ENCODE measurements at places on chromosomes 3 and 15.

GRCh38 chr15:66647358-66647757 is 54.7 kb upstream of the SMAD6 start:
- no peak for DNase-seq

DNA sequence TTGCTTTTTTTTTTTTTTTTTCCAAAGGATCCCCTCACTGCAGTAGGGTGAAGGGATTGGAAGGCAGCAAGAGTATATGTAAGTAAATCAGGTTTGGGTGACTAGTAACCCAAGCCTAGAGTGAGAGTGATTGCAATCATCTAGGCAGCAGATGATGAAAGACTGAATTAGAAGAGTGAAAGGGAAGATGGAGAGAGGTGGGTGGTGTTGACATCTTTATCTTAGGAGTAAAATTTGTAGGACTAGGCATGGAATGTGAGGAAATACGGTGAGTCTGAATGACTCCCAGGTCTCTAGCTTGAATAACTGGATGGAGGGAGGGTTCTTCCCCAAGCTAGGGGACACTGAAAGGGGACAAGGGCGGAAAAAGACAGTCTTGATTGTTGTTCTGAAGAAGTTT is 63.4 kb downstream of the TPRG1 start:
- DNase-seq = no peak

- peak; percentile 89 for DNase-seq
Measured at GRCh38 chr3:194723846-194724618, 38.3 kb downstream of the FAM43A start.

DNA sequence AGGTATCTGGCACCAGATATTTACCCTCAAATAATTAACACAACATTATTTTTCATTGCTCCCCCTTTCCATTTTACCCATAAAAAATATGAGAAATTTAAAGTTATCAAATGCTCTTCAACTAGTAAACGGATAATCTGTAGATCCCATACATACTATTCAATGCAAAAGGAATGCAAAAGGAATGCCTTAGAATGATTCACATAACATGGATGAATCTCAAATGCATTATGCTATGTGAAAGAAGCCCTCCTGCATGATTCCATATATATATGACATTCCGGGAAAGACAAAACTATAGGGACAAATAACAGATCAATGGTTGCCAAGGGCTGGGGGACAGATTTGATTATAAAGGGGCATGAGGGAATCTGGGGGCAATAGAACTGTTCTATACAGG is 195.7 kb downstream of the STT3B start:
- no peak for DNase-seq

- peak; percentile 66 for DNase-seq
Measured at GRCh38 chr3:113147681-113148261, 63.6 kb upstream of the BOC start.

DNA sequence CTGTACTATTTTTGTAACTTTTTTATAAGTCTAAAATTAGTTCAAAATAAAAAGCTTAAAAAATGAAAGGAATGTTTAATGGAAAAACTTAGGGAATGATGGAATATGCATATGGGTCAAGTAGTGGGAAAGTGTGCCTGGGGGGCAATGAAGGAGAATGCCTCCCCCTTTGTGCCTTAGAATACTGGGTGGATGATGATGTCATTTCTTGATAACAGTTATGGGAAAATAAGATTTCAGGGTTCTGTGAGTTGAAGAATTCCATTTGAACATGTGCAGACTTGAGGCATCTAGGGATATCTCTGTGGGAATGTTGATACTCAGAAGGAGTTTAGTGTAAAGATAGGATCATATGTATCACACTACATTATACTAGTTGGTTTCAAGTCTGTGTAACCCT is 13.8 kb downstream of the WDR93 start:
- no peak for DNase-seq

DNA sequence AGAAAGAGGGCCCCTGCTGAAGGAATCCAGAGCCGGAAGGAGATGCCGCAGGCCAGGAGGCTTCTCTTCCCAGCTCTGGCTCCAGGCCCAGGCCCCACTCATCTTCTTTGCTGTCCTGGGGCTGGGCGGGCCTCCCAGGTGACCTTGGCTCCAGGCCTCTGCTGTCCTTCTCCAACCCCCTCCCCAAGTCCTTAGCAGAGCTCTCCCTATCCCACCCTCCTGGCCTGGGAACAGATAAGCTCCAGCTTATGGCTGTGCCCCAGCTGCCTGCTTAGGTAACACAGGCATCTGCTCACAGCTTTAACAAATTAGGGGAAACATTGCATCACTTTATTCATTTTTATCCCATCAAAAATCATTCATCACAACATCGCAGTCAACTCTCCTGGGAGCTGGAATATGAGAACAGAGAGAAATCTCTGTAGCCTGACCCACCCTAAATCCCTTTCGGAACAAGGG is 86.9 kb downstream of the SEMA5B start:
- no peak for DNase-seq

DNA sequence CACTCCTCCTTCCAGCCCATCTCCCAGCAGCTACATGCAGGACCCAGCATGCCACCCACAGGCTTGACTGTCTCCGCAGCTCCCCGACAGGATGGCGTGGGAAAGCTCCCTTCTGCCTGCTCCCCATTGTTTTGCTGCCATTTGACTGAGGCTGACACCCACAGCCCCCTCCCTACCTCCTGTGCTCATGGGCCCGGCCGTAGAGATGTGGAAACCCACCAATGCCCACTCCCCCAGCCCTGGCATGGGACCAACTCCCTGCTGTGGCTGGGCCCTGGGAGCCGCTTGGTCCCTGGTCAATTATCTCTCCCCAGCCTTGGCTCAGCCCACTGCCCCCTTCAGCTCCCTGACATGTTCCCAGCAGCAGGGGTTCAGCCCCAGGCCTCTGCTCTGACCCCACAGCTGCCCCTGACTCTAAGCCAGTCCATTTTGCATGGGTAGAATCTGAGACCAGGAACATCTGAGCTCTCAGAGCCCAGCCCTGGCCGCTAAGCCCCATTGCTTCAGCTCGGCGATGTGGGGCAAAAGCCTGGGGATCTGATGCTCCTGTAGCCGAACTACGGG is 8.2 kb downstream of the C3orf22 start:
- peak; percentile 42 for DNase-seq

DNA sequence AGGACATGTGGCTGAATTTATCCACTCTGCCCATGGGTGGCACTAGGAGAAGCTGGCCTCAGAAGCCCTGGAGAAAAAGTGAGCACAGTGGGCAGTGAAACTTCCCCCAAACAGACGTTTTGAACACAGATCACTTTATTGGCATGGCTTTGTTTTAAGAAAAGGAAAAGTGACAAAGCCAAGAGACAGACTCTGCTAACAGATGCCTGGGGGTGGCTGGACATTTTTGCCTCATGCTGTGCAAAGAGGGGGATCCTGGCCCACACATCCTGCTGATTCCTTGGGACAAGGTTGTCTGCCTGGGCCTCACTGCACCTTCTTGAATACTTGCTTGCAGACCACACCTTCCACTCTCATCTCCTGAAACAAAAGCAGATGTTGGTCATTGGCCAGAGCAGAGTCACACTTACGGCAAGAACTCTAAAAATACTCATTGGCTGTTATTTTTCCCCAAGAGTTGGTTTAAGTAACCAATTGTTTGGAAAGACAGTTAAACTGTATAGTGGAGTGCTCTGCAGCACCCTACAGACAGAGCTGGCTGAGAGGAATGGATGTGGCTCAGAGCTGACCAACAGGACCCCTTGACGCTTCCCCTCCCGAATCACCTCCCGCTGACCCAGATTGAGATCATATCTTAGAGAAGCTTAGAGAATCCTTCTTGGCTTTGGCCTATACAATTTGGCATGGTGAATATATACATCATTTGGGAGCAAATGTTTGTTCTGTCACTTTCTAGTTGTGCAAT is 22.0 kb downstream of the RBP1 start:
- DNase-seq = no peak

DNA sequence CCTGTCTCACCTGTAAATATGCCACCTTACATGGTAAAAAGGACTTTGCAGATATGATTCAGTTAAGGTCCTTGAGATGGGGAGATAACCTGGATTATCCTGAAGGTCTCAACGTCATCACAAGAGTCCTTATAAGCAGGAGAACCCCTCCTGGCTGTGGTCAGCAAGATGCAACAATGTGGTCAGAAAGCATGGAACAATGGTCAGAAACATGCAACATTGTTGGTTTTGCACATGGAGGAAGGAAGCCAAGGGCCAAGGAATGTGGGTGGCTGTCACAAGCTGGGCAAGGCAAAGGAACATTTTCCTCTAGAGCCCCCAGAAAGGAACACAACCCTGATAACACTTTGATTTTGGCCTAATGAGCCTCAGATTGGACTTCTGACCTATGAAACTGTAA is 9.4 kb upstream of the SUMF1 start:
- DNase-seq = no peak

DNA sequence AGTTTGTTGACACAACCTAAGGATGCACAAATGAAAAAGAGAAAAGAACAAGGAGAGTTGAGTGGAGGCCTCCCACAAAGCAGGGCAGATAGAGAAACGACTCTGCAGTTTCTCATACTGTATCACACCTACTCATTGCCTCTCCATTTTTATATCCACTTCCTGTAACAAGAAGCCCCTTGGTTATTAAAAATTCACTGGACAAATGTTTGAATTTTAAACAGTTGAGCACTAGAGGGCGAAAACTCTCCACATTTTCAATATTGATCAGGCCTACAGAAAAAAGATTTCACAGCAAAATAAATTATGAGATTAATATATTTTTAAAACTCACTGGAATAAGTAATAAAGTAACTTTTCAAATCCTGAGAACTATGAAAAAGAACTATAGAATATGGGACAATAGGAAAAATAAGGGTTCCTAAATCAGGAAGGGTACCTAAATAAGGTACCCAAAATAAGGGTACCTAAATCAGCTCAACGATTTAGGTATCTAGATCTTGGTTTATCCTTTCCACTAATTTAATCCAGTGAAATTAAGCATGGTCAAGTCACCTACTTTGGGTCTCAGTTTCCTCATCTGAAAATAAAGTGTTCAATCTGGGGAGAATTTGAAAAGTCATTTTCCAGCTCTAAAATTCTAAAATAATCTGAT is 47.0 kb upstream of the PPIB start:
- no peak for DNase-seq
